ENCODE measurements at places on chromosomes 2 and 18.

- no peak for DNase-seq
Measured at GRCh38 chr2:142179686-142180085, 48.9 kb upstream of the LRP1B start.

DNA sequence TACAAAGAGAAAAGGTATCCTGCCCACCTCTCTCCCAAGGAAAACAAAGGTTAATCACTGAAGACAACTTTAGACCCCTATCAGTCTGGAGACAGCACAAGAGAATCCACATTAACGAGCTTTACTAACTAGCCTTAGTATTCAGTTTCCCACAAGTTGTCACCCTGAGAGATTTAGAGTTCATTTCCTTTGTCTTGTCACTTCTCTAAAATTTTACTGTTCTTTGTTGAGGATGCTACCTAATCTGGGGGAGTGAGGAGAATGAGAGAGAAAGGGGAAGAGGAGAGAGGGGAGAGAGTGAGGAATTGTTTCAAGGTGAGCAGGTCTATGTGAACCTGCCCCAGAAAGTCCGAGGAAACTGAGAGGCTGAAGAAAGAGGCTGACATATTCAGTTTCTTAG is 28.4 kb downstream of the C2orf76 start:
- no peak for DNase-seq

DNA sequence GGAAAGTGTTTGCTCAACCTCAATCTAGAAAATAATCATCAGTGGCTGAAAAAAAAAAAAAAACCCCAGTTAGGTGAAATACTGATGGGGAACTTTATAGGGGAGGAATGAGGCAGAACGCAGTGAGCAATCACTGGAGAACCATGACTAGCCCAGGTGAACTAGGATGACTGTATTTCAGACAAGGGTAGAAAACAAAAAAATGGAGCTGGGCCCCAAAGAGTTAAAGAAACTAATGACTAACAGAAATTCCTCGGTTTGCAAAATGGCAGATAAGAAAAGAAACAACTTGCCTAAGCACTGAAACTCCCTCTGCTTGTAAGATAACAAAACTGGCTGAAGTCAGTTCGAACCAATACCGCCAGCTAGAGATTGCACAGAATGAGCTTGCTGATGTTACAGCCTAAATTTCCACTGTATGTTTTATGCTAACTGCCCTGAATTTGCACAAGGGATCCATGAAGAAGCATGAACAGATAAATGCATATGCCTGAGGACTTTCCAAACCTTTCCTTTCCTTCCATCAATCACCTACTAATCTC is 245.9 kb downstream of the METTL4 start:
- no peak for DNase-seq

DNA sequence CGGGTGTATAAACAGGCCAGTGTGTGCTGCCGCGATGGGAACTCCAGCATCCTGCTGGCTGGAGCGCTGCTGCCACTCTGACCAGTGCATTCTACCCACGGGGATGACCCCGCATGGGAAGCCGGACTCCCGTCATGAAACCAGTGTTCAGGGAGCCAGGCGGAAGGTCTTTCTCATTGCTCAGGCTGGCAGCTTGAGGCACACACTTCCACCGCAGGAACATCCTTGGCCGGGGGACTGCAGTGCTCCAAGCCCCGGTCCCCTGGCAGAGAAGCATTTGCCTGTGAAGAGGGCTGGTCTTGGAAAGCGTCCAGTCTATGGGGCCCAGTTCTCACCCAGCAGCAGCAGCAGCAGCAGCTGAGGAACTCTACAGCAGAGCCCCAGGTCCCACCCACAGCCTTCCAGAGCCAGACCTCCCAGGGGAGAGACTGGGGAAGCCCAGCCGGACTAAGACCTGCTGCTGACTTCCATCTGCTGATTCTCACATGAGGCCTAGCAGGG is 235.9 kb downstream of the KLHL29 start:
- DNase-seq = no peak
